ENCODE measurements at places on chromosomes 6 and 20. TPM values are rescaled to one million over a fixed set of nuclear protein-coding genes. Genes with fewer than 3 reads are reported as not detected.

Gene FAM83C
- not detected for total RNA-seq

- DNase-seq: no peak
These were observed 109.3 kb downstream of the GRIK2 start for GRCh38 chr6:101502818-101503217.

GRCh38 chr6:126198631-126199030 lies 141.3 kb upstream of the CENPW start:
- DNase-seq: no peak

Gene SRSF12
- total RNA-seq: 3.7 TPM

Gene TCFL5
- total RNA-seq: 12.2 TPM

GRCh38 chr6:82767037-82767436 lies 298.6 kb downstream of the UBE3D start:
- DNase-seq: no peak

GRCh38 chr6:88220493-88220892 lies 54.3 kb upstream of the CNR1 start:
- no peak for DNase-seq

Gene LGSN
- total RNA-seq: not detected

Gene SYNDIG1
- total RNA-seq: 0.94 TPM

Gene PGM3
- total RNA-seq: 81.1 TPM

DNA sequence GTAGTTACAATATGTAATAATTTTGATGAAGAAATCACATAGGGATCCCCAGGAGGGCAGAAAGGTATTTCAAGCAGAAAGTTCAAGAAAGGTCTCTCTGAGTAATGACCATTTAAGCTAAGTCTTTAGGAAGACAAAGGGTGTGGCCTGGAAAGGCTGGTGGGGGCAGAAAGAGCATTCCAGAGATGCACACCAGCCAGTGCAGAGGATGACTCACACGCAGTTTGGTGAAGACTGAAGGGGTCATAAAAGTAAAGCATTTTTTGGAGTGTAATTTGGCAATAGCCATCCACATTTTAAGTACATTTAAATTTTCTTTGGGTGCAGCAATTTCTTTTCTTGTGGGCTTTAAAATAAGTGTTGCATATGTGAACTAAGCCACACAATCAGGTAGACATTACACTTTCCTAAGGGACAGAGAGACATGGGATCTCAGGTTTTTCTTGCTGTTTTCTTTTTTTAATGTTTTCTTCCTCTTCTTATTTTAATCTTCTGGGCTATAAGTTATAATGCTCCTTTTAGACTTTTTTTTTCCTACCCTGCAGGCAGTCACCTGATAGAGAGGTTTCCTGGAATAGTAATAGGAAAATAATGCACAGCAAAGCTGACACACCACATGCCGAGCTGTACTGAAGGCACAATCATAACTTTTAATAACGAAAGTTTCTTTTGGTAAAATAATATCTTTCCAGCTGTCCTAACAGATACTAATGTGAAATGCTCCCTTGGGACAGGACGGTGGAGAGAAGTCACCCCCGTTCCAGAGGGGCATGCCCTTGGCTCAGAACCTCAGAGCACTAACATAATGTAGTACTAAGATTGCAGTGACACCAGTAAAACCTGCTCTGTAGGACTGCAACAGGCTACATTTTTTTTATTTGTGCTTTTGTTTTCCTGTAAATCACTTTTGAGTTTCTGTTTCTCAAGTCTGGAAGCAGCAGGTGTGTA lies 49.6 kb upstream of the PTPRK start:
- DNase-seq: no peak

Gene CFAP206
- total RNA-seq: 0.44 TPM

DNA sequence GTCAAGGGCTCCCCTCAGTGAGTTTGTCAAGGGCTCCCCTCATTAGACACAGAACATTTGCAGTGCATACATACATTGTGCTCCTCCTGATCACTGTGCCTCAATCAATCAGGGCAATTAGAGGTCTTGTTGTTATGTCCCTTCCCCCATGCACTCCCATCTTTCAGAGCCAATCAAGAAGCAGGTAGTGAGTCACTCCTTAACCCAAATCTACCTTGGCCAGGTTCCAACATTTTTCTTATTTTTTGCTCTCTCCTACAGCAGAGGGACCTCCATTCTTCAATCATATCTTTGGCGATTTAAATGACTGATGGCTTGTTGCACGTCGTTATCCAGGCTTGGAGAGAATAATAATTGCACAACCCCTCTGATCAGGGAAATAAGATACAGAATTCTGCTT lies 409.9 kb upstream of the SPTLC3 start:
- DNase-seq: no peak

Gene SLCO4A1
- 1.5 TPM for total RNA-seq

- DNase-seq: no peak
These were observed 296.0 kb downstream of the ADGRG6 start for GRCh38 chr6:142597836-142598235.

Gene BCAS4
- total RNA-seq: 4.2 TPM

GRCh38 chr6:33699739-33700138 lies 11.8 kb downstream of the UQCC2 start:
- no peak for DNase-seq

DNA sequence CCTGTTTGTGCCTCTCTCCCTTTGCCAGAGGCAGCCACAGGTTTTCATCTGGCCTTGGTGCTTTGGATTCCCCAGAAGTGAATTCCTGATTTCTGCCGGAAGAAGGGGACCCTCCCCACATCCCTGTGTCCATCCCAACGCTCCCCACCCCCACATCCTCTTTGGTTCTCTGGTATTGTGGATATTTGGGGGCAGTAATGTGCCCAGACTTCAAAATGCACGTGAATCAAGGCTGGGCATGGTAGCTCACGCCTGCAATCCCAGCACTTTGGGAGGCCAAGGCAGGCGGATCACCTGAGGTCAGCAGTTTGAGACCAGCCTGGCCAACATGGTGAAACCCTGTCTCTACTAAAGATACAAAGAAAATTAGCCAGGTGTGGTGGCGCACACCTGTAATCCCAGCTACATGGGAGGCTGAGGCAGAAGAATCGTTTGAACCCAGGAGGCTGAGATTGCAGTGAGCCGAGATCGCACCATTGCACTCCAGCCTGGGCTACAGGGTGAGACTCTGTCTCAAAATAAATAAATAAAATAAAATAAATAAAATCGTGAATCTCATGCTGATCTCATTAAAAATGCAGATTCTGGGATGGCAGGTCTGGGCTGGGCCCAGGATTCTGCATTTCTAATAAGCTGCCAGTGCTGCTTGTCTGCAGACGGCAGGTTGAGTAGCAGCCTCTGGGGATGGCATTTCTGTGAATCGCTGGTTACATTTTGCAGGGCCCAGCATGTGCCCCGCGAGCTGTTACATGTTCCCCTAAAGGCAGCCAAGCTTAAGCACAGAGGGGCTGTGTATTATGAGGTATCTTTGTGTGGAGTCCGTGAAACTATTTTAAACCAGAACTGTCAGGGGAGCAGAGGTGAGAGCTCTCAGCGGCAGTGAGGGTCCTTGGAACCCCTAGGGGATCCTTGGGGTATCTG lies 49.0 kb downstream of the SYNJ2 start:
- no peak for DNase-seq

GRCh38 chr6:84027340-84028181 lies 6.0 kb upstream of the MRAP2 start:
- no peak for DNase-seq

GRCh38 chr6:73579389-73579788 lies 58.6 kb upstream of the EEF1A1 start:
- no peak for DNase-seq

DNA sequence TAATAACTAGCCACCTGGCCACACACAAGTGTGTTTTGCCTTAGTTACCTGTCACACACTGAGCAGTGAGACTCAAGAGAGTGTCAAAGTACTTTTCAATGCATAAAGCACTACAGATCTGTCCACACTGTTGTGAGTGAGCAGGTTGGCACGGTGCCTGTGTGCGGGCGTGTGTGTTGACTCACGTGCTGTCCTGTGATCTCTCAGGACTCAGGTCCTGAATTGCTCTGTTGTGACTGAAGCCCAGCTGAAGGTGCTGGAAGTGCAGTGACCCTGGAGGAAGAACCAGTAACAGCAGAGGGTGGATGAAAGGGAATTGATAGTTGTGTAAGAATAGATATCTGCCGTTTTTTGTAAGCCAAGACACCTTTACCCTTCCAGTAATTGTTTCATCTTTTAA lies 18.3 kb downstream of the SLC16A10 start:
- no peak for DNase-seq

DNA sequence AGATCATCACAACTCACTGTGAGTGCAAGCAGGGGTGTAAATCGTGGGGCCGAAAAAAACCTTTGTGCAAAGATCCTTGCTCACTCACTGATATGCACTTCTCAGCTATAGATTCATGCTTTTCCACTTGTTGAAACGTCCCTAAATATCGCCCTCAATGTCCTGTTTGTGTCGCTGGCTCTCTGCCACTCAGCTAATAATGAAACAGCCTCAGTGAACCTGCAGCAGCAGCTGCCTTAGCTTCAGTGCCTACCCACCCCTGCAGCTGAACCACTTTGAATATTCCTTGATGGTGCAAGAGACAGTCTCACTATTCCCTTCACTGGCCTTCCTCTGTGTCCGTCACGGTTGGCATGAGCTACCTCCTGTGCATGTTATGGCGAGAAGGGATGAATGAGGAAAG lies 128.9 kb upstream of the NAA20 start:
- no peak for DNase-seq

GRCh38 chr20:10848810-10849370 lies 175.1 kb upstream of the JAG1 start:
- no peak for DNase-seq

- no peak for DNase-seq
These were observed 32.3 kb upstream of the PLEKHG1 start for GRCh38 chr6:150567380-150567779.

Gene ASIP
- total RNA-seq: not detected

- no peak for DNase-seq
These were observed 10.9 kb upstream of the GCM1 start for GRCh38 chr6:53159558-53159957.

DNA sequence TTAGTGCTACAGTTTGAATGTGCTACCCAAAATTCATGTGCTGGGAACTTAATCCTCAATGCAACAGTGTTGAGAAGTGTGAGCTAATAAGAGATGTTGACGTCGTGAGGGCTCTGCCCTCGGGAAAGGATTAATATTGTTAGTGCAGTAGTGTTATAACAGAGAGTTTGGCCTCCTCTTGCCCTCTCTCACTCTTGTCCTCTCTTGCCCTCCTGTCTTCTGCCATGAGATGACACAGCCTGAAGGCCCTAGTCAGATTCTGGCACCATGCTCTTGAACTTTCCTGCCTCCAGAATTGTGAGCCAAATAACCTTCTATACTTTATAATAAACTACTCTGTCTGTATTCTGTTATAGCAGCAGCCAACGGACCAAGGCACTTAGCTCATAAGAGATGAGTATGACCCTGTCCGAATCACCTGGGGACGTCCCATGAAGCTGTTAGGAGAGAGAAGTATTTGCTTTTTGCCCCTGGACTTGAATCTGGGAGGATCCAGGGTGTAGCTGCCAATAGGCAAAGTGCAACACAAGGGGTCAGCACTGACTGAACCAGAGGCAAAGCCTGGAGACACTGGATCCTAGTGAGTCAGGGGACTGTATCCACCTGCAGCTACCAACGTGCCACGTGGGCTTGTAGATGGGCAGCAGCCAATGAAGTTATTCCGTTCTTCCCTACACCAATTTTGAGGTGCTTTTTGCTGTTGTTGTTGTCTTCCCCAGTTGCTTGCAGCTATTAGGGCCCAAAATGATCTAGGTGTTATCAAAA lies 233.7 kb downstream of the THBS2 start:
- DNase-seq: no peak

Gene HDGFL1
- not detected for total RNA-seq

DNA sequence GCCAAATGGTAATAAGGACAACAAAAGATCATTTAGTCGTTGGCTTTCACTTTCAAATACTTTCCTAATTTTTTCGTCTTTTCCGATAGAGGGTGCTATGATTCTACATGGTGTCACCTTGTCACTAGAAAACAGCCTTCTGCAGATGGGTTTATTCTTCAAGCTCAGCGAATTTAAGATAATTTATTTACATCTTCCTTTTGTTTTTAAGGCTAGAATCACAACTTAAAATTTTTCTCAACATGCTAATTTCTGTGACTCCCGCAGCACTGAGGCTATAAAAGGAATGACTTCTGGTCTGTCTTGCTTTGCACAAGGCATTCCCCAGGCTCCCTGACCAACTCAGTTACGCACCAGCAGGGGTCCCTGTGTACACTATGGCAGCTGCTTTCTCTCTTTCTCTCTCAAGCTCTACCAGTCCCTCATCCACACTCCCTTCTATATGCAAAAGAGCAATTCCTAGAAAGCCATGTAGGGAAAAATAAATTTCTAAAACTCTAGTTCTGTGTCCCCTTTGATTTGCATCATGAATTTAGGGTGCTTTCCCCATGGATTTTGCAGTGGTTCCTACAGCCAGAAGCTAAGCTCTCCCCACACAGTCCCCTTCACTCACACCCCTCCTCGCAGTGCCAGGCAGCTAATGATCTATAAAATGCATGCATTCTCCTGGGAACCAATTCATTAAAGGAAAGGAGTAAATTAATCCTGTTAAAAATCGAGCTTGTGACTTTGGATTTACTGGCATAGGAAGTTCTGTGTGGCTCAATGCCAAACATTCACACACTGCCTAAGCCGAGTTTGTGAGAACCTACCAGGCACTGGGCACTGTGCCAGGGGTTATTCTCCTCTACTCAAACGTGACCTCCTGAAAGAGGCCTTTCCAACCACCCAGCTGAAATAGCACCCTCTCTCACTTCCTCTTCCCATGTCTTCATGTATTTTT lies 74.5 kb downstream of the DCDC2 start:
- no peak for DNase-seq

Gene CYP39A1
- total RNA-seq: not detected

Gene OPN5
- not detected for total RNA-seq

Gene PROKR2
- total RNA-seq: not detected

Gene CALHM4
- total RNA-seq: not detected

GRCh38 chr6:66496659-66497058 lies 789.6 kb upstream of the EYS start:
- no peak for DNase-seq

GRCh38 chr6:104728448-104728847 lies 131.3 kb downstream of the HACE1 start:
- DNase-seq: no peak

DNA sequence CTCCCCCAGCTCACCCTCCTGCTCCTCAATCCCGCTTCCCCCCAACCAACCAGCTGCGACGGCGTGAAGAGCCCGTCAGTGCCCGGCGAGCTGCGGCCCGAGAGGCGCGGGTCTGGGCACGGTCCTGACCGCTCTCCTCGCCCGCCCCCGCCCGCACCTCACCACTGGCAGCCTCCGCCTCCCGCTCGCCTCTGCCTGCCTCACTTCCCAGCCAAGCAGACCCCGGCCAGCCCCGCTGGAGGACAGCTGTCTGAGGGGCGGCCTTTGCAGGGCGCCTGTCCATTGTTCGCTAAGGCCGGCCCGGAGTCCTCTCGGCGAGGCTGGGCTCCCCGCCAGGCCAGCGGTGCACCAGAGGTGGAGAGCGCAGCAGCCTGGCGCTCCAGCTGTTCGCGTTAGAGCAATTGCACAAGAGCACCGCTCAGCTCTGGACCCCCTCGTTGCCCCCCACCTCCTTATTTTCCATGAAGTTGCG lies 1.3 kb downstream of the SOBP start:
- no peak for DNase-seq

Measured in osteocyte (in vitro differentiated cells).